ENCODE measurements at places on chromosomes 5 and 9. TPM values are rescaled to one million over a fixed set of nuclear protein-coding genes. Genes with fewer than 3 reads are reported as not detected.
A peak's percentile ranks its signal among the peaks of the same experiment; 100 is the strongest.

SMIM33 gene
- not detected for total RNA-seq

MROH2B gene
- total RNA-seq = not detected

SHISAL2B gene
- total RNA-seq = not detected

ENHO gene
- total RNA-seq = not detected

FLT4 gene
- total RNA-seq = 4.8 TPM

STARD4 gene
- 18.8 TPM for total RNA-seq

TENT4A gene
- 34.5 TPM for total RNA-seq

ACSL6 gene
- total RNA-seq = 1.6 TPM

DNA sequence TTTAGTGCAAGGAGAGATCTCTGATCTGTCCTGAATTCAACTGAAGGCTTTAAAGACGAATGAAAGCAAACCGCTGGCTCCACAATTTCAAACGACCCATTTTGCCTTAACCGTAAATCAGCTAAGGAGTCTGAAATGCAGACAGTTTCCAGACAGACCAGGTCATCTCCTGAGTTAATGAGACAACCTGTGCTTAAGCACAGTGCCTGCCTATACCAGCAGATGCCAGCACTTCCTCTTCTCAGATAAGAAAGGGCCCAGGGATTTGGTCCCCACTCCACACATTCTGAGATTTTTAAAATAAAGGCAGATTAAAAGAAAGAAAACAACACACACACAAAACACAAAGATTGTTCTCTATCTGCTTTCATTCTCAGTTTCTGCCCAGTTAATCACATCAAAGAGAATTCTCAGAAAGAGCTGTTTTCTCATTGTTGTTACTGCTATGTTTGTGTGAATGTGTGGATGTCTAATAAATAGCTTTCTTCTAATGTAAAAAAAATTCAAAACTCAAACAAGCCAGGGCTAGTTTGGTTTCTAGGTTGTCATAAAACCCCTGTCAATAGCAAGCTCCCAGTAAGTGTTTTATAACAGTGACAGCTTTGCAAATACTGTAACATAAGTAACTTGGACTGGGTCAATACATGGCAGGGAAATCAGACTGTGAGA lies 157.7 kb upstream of the SLC24A2 start:
- H3K4me1 ChIP-seq = no peaks in the 10 kb centered on the region
- no peak overlapping the region for H3K27ac ChIP-seq

GRCh38 chr5:180786531-180787398 lies 15.8 kb downstream of the MGAT1 start:
- peak overlapping the region; percentile 80 for H3K27ac ChIP-seq
- H3K36me3 ChIP-seq = peaks cover 31% of the 10 kb centered on the region
- no peak for DNase-seq
- no peak overlapping the region for H3K4me3 ChIP-seq
- H3K27me3 ChIP-seq = no peaks in the 10 kb centered on the region

DNA sequence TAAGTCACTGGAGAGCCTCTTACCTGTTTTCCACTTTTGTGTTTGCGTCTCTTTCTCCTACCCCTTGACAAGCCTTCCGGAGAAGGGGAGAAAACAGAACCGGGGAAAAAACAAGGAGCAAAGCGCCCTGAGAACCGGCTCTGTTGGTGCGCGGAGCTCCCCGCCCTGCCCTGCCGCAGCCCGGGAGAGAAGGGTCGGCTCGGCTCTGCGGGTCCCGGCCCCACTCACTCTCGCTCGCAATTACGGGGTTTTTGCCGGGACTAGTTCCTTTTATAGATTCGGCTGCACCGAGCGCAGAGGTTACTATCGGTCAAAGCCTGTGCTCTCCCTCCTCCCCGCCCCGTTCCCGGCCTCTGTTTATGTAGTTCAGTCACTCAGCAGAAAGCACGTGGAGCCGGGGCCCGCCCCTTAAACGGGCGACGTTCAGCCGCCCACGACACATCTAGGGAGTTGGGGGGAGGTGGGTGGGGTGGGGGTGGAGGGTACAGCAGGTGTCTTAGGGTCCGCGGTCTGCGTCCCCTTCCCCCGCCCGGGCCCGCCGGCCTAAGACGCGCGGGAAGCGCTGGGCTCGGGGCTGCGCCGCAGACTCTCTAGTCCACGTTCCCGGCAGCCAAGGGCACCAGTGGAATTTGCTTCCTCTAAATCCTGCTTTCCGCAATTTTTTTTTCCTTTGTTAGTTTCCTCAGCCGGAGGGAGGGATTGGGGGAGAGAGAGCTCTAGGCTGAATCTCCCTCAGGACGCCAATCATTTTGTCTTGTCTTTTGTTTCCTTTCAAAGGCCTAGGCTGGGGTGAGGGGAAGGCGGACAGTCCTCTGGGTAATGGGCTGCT lies at the start of gene ABCA1:
Gene ABCA1 (minus strand): TSS at position 244 of the 829 bp plus-strand sequence. CDS start 24,476 bp downstream, outside the sequence.
- peak; percentile 90 for DNase-seq
- peak within 1 kb of the TSS; percentile 92 for H3K4me3 ChIP-seq
- peak within 1 kb of the TSS; percentile 79 for H3K27ac ChIP-seq
- H3K4me1 ChIP-seq = peaks cover 2% of the 10 kb centered on the region

DNA sequence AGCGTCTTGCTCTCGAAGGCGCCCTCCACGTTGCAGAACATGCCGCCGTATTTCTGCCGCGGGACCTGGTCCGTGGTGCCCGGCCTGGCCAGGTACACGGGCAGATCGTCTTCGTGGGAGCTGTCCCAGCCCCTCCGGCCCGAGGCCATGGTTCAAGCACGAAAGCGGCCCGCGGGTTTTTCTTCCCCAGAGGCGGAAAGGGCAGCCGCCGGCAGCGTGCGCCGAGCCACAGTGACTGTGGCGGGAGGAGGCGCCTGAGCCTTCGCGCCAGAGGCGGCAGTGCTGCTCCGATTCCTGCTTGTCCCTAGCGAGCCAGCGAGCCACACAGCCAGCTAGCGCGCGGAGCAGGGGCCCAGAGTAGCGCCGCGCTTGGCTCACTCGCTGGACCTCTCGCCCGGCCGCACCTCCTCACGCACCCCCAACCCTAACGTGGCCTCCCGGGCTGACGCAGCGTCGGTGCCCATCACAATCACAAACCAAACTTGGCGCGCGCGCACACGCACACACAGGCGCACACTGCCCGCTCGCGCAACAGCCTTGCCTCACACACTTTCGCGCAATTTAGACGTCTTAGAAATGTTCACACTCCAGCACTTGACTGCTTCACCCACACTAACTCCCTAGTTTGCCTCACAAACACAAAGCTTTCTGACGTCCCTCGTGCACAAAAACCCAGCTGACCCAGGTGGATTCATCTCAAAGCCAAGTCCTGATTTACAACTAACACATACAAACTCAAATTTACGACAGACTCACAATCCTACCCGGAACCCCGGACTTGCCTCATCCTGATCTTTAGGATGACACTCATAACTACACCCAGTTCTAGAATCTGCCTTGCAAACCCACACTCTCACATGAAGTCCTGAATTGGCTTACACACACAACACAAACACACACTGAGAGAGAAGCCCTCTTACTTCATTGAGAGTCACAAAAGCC lies at the start of gene DPYSL3:
Gene DPYSL3 (minus strand): TSS at position 359 of the 942 bp plus-strand sequence. CDS start 210 bp downstream, at position 149.
- peaks cover 21% of the 10 kb centered on the region for H3K4me1 ChIP-seq
- H3K27ac ChIP-seq = peak within 1 kb of the TSS; percentile 76
- no peaks in the 10 kb centered on the region for H3K36me3 ChIP-seq
- DNase-seq = peak; percentile 28
- H3K27me3 ChIP-seq = no peaks in the 10 kb centered on the region
- H3K4me3 ChIP-seq = peak within 1 kb of the TSS; percentile 88

- no peaks in the 10 kb centered on the region for H3K4me1 ChIP-seq
- H3K27ac ChIP-seq = no peak overlapping the region
- no peaks in the 10 kb centered on the region for H3K36me3 ChIP-seq
These were observed 111.5 kb upstream of the CCDC152 start for GRCh38 chr5:42645138-42645537.

DNA sequence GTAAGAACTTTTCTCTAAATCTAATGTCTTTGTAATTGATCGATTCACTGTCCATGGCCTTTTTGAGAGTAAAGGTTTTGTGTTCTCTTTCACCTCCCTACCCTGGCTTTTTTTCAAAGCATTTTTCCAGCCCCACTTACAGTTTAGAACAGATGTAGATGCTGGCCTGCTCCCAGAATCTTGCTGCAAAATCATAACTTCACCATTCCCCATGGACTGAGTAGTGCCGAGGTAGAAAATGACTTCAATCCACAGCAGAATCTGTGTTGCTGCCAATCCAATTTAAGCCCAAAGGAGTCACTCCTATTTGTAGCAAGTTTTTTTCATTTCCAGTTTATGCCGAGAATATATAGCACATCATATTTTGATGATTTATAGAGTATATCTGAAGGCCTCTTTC lies 46.5 kb upstream of the CEMIP2 start:
- H3K4me3 ChIP-seq = peak overlapping the region; percentile 26
- no peak for DNase-seq
- peaks cover 11% of the 10 kb centered on the region for H3K4me1 ChIP-seq
- no peaks in the 10 kb centered on the region for H3K27me3 ChIP-seq

DNA sequence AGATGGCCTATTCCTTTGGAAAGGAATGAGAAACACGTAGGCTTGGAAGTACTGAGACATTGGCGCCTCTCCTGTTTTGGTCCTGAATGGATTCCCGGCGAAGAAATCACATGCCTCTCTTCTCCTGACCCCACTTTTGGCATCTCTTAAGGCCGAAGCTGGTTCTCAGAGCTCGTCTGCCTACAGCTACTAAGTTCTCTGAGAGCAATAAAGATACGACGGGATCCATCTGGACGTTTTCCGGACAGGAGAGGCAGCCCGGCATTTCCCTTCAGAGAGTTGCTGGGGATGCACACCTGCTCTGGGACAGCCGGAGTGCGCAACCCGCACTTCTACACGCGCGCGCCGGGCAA lies 336.8 kb upstream of the PUM3 start:
- DNase-seq = no peak
- peaks cover 7% of the 10 kb centered on the region for H3K4me1 ChIP-seq
- H3K36me3 ChIP-seq = no peaks in the 10 kb centered on the region
- no peak overlapping the region for H3K27ac ChIP-seq
- H3K4me3 ChIP-seq = peak overlapping the region; percentile 16

DNA sequence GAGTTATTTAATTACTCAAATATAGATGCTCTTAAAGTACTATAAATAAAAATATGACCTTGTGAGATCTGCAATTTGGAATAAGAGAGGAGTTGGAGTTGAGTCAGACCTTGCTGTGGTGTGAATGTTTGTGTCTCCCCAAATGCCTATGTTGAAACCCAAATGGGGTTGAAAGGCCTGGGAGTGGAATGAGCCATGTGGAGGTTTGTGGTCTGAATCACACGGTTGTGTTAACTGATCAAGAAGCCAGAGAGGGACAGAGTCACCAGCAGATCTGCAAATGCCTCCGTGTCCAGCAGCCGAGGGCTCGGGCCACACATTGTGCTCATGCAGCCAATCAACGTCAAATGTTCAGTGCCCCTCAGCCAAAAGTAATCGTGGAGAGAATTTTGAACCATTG lies 404.4 kb downstream of the ICE1 start:
- no peaks in the 10 kb centered on the region for H3K36me3 ChIP-seq
- H3K27ac ChIP-seq = no peak overlapping the region
- no peak for DNase-seq
- no peaks in the 10 kb centered on the region for H3K4me1 ChIP-seq
- H3K27me3 ChIP-seq = no peaks in the 10 kb centered on the region

DNA sequence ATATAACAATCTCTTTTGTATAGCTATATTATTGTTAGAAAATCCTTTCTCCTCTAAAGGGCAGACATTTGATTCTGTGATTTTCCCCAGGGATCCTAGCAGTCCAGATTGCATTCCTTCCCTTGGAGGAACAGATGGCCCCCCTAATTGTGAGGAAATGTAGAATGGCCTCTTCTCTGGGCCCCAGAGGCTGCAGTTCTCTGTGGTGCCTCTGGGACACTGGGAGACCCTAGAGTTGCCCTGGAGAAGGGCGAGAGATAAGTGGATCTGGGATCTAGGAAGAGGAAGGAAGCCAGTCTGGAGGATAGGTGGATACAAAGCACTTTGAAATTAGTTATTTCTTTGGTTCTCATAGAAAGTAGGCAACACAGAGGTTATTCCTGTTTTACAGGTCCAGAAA lies 1.9 kb upstream of the HINT2 start:
- no peaks in the 10 kb centered on the region for H3K36me3 ChIP-seq
- H3K4me1 ChIP-seq = peaks cover 13% of the 10 kb centered on the region
- H3K27ac ChIP-seq = no peak overlapping the region

DNA sequence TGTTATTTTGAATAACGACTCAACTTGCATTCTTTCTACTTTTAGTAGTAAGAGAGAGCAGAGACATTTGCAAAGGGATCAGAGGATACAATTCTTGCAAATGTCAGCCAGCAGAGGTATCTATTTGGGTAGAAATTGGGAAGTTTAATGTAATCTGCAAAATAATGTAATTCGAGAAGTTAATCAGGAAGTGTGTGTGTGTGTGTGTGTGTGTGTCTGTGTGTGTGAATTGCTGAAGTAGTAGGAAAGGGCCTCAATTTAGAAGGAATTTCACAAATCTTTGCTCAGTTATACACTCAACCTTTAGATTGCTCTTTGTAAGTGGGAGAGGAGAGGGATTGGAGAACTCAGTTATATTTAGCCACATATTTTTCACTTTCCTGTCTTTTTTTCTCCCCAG lies 11.0 kb upstream of the IFNA1 start:
- H3K27me3 ChIP-seq = no peaks in the 10 kb centered on the region
- no peak overlapping the region for H3K27ac ChIP-seq
- DNase-seq = no peak
- H3K4me1 ChIP-seq = no peaks in the 10 kb centered on the region

DNA sequence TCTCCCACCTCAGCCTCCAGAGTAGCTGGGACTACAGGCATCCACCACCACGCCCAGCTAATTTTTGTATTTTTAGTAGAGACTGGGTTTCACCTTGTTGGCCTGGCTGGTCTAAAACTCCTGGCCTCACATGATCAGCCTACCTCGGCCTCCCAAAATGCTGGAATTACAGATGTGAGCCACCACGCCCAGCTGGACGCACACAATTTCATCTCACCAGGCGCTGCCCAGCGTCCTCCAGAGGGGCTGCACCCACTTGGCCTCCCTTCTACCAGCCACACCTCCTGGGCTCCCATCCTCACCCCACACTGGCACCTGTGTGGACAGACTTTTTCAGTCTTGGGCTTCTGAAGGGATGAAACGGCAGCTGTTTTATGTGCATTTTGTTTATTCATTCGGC lies 3.8 kb upstream of the EXOC3 start:
- no peak overlapping the region for H3K4me3 ChIP-seq
- no peaks in the 10 kb centered on the region for H3K36me3 ChIP-seq
- H3K27ac ChIP-seq = no peak overlapping the region
- H3K4me1 ChIP-seq = peaks cover 13% of the 10 kb centered on the region
- DNase-seq = no peak

DNA sequence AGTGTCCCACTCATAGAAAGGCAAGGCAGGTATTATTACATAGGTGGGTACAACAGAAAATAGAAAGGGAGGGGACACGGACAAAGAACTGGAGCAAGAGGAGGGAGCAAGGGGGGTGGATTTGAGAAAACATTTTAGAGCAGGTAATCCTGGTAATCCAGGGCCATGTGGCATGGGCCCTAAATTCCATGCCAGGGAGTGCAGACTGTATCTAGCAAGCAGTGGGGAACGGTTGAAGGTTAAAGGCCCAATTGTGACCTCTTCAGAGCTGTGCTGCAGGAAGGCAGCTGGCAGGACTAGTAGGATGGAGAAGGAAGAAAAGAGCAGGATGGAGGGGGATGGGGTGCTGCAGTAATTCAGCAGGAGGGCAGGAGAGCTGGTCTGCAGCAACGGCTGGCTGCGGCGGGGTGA lies 75.2 kb downstream of the PDE6A start:
- no peaks in the 10 kb centered on the region for H3K27me3 ChIP-seq
- no peaks in the 10 kb centered on the region for H3K36me3 ChIP-seq
- H3K27ac ChIP-seq = no peak overlapping the region
- no peak for DNase-seq
- H3K4me3 ChIP-seq = no peak overlapping the region
- H3K4me1 ChIP-seq = peaks cover 8% of the 10 kb centered on the region

Data from thoracic aorta (tissue), 2 donors.